ENCODE measurements at places on chromosomes 1 and 21.

GRCh38 chr1:32012709-32013385 lies 821 bp upstream of the KHDRBS1 start:
- DNase-seq = no peak

DNA sequence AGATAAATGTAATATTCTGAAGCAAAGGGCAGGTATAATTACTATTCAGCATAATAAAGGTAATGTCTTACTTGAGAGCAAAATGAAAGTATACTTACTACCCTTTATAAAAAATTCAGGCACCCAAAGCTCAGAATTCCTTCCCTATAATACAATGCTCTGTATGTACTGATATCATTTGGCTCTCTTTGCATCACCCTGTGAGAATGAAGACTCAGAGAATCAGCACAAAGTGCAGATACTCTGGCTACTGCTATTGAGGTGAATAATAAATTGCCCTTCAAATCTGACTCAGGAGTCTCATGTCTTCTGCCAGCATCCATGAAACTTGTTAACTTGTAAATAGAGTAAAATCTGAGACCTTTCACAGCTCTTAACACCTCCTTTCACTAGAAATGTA lies 108.5 kb upstream of the KCTD3 start:
- no peak for DNase-seq

DNA sequence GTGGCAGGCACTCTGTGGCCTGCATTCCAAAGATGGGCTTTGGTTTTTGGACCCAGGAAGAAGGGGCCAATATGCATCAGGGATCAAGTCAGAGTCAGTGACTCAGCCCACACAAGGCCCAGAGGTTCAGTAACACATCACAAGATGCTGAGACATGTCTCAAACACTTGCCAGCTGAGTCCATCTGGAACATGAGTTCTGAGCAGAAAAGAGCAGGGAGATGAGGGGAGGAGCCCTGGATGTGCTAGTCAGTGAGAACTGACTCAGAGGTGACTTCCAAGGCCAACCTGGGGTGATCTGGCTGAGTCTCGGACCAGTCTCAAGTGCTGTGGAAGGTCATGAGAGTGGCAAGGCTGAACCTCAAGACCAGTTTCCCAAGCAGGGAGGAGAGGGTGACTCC lies 150.1 kb downstream of the CDC7 start:
- DNase-seq = peak; percentile 81

- DNase-seq = no peak
Measured at GRCh38 chr1:183844806-183845205, 39.9 kb downstream of the RGL1 start.

GRCh38 chr1:7886405-7886745 lies 33.5 kb upstream of the UTS2 start:
- no peak for DNase-seq

- DNase-seq = no peak
Measured at GRCh38 chr1:173424782-173425407, 52.2 kb upstream of the PRDX6 start.

- DNase-seq = no peak
Measured at GRCh38 chr1:202752774-202753173, 42.5 kb upstream of the SYT2 start.

DNA sequence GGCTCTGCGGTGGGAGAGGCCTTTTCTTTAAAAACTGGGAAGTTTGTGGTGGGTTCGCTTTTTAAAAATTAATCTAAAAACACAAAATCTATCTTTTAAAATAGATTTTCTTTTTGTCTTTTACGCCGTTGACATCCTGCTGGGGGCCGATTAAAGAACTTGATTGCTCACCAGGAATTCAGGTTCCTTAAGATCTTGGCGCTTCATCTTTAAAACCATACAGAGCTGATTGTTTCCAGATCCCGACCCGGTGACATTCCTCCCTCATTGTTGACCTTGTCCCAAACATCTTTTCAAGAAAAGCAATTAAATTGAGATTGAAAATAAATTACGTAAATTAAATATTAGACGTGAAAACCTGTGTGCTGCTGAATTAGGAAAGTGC lies 546 bp upstream of the ZNF697 start:
- no peak for DNase-seq
